ENCODE measurements at places on chromosomes 4 and X.

GRCh38 chr4:24196785-24197184, 306.9 kb upstream of the PPARGC1A start:
- DNase-seq = no peak

DNA sequence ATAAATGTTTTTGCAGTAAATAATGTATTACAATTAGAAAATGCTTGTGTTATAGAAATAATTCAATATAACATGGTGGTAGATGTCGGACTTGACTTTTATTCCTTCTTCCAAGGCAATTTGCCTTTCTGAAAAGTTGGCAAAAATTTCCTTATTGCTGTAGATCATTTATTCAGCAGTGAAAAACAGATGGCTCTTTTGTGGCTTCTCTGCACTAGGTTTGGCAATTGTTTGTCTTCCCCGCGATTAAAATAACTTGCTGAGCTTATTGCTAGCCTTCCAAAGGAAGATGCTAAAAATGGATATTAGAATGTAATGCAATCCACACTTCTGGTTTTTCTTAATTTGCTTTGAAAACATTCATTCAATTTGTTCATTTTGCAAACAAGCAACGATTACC, 1977.9 kb upstream of the ADGRL3 start:
- no peak for DNase-seq

- DNase-seq = no peak
These were observed 22.9 kb upstream of the TADA2B start for GRCh38 chr4:7020290-7020689.

GRCh38 chr4:15996773-15997172, 33.8 kb upstream of the FGFBP2 start:
- DNase-seq = no peak

GRCh38 chr4:133058701-133059100, 90.4 kb upstream of the PCDH10 start:
- DNase-seq = no peak

- no peak for DNase-seq
These were observed 20.2 kb downstream of the GYG2 start for GRCh38 chrX:2848871-2849301.

DNA sequence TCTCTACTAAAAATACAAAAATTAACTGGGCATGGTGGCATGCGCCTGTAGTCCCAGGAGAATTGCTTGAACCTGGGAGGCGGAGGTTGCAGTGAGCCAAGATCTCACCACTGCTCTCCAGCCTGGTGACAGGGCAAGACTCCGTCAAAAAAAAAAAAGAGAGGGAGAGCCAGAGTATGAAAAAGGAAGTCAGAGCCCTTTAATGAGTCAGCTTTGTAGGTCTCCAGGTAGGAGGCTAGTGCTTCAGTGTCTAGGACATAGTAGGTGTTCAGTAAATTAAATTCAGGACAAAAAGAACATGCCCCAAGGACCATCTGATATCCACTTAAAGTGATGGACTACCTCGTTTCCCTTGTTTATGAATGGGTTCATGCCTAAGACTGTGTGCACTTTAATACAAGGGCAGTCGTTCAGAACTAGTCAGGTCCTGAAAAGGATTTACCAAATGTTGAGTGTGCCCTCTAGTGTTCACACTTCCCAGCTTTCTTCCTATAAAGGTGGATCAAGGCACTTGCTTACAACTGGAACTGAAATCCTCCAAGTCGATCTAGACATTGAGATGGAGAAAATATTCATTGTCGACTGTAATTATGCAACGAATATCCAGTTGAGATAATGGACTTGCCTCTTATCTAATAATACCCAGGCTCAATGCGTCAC, 29.0 kb downstream of the F9 start:
- DNase-seq = no peak

DNA sequence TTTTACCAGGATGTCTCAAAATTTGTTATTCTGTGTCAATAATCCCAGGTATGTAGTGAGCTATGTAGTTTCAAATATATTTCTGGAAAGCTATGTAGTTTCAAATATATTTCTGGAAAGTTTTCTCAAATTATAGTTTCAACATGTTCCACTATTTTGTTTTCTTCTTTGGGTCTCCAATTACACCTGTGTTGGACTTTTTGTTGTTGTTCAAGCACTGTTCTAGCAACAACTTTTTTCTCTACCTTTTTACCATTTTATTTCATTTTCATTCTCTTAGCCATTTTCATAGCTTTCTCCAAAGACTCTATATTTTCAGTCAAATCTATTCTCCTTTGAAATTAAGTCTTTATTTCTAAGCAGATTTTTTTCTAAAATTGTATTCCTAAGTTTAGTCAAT, 88.4 kb downstream of the LCORL start:
- DNase-seq = no peak

- DNase-seq = peak; percentile 65
These were observed 12.7 kb upstream of the RBBP7 start for GRCh38 chrX:16882702-16883486.

GRCh38 chr4:159382856-159383561, 280.1 kb downstream of the RAPGEF2 start:
- DNase-seq = no peak

GRCh38 chr4:93228021-93228420, 600.5 kb upstream of the ATOH1 start:
- DNase-seq = no peak

DNA sequence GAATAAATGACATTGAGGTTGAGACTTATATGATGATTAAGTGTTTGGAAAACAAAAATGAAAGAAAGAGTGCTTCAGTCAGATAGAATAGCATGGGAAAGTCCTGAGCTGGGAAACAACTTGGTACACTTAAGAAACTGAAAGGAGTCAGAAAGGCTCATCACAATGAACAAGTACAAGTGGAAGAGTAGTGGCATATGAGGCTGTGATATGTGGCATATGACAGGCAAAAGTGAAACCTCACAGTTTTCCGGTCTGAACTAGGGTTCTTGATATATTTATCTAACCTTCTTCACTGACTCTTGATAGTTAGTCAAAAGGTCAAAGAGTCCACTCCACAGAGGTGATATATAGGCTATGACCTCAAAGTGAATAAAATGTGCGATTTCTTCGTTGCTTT, 537.1 kb upstream of the CXorf51A start:
- DNase-seq = no peak

- no peak for DNase-seq
These were observed 158.6 kb downstream of the TET2 start for GRCh38 chr4:105305019-105305836.

DNA sequence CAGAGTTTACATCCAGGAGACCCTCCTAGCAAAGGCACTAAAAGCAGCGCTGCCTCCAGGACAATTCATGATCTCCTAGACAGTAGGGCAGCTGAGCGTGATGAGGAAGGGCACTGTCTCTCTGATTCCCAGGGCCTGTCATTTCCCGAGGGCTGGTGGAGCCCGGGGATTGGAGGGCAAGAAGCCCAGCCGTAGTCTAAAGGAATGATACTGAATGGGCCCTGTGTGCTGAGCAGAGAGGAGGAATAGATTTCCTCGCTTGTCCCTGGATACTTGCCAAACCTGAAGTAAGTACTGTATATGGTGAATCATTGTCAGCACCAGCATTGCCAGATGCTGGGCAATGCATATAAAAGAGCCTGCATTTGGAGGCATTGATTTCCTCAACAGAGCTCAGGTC, 88.0 kb upstream of the SLITRK2 start:
- DNase-seq = no peak

- no peak for DNase-seq
These were observed 62.8 kb downstream of the SMIM20 start for GRCh38 chr4:25976780-25977179.

- no peak for DNase-seq
These were observed 234.8 kb upstream of the HHIP start for GRCh38 chr4:144411119-144411518.

GRCh38 chrX:24838629-24839028, 144.9 kb downstream of the POLA1 start:
- no peak for DNase-seq

- no peak for DNase-seq
These were observed 49.0 kb upstream of the HS6ST2 start for GRCh38 chrX:133007458-133007857.

DNA sequence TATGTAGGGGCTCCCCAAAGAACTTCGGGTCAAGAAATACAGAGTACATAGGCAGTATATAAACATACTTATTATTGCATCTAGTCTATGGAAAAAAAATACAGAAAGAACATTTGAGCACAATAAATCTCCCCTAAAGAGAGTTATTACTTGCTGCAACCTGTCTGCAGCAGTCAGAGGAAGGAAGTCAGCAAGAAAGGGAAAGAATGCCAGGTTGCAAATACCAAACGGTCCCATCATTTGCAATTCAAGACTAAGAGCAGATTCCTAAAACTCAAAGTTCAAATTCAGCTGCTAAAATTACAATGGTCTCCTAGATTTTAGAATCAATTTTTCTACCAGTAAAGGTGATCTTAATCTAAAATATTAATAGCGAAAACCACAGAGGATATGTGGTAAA, 236.2 kb upstream of the NUDT6 start:
- DNase-seq = no peak

DNA sequence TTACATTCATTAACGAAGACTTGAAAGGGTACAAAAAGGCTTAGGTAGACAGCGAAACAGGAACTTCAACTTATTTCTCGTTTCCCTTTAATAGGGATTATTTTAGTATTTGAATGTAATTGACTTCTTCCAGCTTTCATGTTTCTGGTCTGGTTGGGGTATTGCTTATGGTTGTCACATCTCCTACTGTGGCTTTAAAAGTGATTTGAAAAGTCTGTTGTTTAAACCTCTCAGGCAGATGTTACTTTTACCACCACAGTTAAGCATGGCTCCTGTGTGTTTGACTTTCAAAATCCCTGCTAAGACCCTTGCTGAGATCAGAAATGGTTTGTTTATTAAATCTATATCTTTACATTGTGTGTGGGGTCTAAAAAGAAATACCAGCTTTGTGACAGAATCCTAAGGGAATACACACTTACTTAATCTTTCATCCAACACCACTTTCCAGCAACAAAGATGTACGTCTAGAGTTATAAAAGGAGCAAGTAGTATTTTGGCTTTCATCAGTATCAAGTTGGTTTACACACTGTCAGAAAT, 661.2 kb downstream of the FAT4 start:
- DNase-seq = no peak

GRCh38 chr4:76641351-76641750, 206.3 kb downstream of the SHROOM3 start:
- no peak for DNase-seq

- no peak for DNase-seq
These were observed 309.3 kb downstream of the FRMPD4 start for GRCh38 chrX:12447448-12448064.

GRCh38 chrX:67544281-67545035, 637 bp downstream of the AR start:
- no peak for DNase-seq

DNA sequence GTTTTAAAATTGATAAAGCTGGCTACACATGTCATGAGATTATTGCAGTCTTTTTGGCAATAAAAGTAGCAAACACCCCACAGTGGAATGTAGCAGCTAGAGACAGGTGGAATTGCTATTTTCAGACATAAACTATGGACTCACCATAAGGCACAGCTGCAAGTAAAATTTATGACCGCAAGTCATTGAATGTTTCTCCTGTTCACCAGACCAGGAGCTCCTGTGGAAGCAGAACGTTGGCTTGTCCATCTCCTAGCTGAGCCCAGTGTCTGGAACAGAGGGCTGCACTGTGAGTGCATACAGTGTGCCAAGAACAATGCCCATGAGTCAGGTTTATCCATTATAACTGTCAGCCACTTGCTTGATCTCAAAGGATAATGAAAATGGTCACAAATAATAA, 538.2 kb downstream of the INPP4B start:
- no peak for DNase-seq

GRCh38 chr4:173212379-173212778, 43.8 kb downstream of the GALNT7 start:
- no peak for DNase-seq

DNA sequence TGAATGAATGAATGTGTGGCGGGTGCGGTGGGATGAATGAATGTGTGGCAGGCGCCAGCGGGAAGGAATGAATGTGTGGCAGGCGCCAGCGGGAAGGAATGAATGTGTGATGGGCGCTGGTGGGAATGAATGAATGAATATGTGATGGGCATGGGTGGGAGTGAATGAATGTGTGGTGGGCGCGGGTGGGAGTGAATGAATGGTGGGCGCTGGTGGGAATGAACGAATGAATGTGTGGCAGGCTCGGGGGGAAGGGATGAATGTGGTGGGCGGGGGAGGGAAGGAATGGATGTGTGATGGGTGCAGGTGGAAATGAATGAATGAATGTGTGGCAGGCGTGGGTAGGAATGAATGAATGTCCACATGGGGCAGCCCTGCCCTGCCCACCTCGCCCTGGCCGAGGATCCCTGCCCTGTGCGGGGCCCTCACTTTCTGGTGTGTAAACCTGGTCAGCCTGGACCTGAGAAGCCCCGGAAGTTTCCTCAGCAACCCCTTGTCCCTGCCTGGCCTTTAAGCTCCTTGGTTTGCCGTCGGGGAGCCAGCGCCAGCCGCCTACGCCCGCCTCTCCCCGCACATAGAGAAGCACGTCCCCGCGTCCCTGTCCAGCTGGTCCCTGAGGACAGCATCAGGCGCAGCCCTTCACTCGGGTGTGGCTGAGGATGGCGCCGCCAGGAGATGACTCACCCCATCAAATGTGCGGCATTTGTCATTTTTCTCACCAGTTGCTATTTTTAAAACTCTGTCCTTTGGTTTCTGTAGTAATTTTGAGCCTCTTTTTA, 112.8 kb upstream of the LRPAP1 start:
- DNase-seq = no peak

DNA sequence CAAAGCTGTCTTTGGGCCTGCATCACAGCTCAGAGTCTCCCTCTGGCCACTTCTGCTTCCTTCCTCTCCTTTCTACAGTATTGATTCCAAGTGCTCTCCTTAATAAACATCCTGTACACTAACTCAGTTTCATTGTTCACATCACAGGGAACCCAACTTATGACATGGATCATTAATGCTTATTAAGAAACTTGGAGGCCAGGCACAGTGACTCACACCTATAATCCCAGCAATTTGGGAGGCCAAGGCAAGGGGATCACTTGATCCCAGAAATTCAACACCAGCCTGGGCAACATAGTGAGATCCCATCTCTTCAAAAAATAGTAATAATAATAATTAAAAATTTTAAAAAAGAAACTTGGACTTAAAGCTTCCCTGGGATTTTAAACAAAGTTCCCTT, 89.2 kb upstream of the EFHC2 start:
- DNase-seq = no peak

- DNase-seq = no peak
These were observed 47.1 kb downstream of the SORBS2 start for GRCh38 chr4:185764876-185765275.

- DNase-seq = no peak
These were observed 1.1 kb downstream of the SGCB start for GRCh38 chr4:52036886-52037530.
